ENCODE measurements at places on chromosomes 11 and 22.

GRCh38 chr11:128717516-128717915, 23.6 kb downstream of the FLI1 start:
- no peak for DNase-seq

DNA sequence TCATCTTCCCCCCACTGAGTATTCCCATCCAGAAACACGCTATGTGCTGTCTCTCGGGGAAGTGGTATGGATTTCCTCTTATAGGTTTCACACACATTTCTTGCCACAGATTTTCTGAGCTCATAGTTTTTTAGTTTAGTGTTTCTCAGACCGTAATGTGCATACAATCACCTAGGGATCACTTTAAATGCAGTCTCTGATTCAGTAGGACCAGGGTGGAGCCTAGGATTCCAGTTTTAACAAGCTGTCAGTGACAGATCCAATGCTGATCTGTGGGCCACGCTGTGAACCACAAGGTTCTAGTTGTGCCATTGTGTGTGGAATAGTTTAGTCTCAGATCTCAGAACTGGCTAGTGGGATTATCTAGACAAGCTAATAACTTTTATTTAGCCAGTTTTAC, 23.7 kb upstream of the CXCR5 start:
- DNase-seq, result no peak

DNA sequence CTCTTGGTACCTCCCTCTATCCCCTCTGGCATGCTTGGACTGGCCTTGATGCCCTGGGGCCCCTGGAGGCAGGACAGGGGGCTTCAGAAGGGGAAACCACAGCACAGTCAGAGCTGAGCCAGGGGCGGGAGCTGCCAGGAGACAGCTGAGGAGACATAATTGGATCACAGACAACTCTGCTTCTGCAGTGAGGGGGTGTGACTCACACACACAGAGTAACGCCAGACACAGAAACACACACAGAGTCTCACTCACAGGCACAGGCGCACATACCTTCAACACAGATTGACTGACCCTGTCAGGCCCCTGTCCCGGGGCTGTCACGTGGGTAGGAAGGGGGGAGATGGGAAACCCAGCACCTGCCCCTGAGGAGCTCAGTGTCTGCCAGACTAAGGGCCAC, 20.6 kb downstream of the STARD10 start:
- no peak for DNase-seq

DNA sequence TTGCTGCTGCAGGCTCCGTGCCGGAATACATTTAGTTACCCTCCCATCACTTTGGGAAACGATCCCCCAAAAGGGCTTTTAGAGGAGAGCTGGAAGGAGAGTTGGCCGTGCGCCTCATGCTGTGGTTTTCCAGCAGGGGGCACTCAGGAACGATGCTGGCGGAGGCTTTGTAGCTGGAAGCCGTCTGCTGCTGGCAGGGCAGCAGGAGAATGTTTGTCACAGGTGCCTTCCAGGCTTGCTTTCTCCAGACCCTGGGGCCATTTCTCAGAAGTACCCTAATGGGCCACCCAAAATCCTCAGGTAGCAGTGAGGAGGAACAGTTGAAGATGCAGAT, 30.0 kb upstream of the CABP7 start:
- no peak for DNase-seq

DNA sequence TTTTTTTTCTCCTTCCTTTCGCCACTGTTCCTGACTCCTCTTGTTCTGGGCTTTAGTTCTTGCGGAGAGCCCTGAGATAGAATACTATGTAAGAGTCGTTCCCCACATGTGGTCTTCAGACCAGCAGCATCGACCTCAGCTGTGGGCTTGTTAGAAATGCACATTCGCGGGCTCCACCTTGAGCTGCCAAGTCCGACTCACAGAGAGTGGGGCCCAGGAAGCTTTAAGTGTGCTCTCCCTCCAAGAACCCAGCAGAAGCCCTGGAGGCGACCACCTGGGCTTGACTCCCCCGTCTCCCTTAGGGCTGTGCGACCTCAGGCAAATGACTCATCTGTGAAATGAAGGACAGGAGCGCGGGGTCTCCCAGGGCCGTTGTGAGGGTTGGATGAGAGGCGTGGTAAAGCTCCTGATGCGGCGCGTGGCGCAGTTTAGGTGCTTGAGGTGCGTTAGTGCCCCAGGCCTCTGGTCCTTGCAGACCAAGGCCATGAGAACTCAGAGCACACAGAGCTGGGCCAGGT, 18.8 kb downstream of the SAMM50 start:
- no peak for DNase-seq

DNA sequence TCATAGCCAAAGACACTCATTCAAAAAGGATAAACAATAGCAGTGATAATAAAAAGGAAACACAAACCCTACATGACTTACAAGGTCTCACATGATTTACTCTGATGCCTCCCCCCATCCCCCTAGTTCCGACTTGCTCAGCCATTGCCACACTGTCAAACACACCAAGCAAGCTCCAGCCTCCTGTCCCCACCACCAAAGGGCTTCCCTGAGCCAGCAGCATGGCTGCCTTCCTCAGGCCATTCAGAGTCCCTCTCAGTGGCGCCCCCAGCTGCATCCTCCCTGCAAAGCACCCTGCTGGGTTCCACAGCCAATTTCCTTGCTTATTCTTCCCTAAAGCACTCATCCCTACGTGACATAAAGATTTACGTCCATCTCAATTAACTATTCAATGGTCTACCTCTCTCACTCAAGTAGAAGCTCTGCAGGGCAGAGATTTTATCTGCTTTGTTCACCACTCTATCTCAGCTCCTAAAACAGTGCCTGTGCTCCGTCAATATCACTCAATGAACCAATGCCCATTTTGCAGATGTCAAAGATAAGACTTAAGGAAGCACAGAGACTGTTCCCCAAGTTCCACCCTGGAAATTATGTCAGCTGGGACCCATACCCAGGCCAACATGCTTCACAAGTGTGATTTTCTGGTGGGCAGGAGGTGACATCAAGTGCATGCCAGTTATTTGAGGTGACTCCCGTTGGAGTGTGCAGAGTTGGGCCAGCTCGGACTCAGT, 106.9 kb downstream of the SYN3 start:
- DNase-seq, result no peak

GRCh38 chr11:90284171-90284570, 61.3 kb upstream of the CHORDC1 start:
- DNase-seq, result no peak

- no peak for DNase-seq
These were observed 122.5 kb upstream of the FGF3 start for GRCh38 chr11:69941546-69942332.

DNA sequence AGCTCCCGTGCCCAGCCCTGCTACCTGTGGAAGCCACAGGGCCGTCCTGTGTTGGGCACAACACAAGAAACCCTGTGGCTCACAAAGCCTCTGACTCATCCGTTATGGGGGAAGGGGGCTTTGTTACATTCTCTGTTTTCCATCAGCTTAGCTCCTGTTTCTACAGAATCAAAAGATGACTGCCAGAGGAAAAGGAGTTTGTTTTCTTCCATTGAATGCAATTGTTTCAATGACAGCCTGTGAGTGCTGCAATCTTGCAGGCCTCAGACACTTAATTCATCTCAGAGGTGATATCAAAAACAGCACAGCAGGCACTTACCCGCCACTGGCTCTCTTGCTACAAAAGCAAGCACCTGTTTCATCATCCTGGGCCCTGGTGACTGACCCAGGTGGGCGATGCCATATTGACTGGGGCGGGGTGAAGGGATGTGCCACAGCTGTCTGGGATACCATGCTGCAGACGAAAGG, 194.3 kb downstream of the OPCML start:
- no peak for DNase-seq

- DNase-seq, result no peak
These were observed 47.3 kb downstream of the QSER1 start for GRCh38 chr11:32939866-32940265.

DNA sequence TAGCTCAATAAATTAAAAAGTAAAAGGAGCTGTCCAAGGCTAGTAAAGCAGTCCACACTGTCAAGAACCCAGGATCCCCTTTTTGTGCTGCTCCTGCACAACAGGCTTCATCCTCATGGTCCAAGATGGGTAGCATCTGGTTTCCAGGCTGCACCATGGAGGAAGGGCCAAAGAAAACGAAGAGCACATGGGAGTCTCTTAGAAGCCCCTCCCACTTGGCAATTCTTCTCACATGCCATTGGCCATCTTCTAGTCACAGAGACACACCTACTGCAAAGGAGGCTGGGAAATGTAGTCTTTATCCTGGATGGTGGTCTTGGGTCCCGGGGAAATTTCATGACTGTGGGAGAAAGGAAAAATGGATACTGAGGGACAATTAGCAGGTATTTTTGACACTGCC, 37.8 kb downstream of the PRR5L start:
- DNase-seq, result no peak

DNA sequence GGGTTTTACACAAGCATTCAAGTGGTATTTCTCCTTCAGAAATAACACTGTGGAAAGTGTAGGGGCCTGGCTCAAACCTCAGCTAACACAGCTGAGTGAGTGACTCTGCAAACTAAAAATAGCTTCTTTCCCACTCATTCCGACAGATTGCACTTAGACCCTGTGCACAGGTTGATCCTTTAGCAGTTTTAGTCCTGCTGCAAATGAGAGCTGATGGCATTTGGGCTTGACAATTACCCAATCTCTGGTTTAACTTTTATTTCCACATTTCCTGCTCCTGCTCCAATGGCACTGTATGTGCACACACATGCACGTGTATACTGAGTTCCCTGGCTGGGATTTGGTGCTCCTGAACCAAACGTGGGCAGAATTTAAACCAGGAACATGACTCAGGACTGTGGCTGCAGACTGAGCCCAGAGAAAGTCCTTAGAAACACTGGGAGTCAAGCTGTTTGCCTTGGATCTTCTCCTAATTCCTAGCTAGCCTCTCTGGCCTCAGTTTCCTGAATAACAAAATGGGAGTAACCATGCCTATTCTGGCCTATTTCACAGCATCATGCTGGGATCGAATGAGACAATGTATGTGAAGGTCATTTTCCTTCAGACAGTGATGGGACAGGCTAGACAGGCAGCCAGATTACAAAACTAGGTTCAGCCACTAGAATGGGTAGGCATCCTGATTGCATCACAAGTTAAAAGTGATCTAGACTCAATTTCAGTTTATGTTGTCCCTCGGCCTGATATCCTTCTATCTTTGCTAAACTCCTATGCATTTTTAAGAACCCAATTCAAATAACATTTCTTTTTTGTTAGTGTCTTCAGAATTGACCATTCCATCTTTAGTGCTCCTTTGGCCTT, 58.2 kb downstream of the SERGEF start:
- no peak for DNase-seq

- no peak for DNase-seq
These were observed 1.8 kb downstream of the GALR3 start for GRCh38 chr22:37824674-37825641.

- DNase-seq, result no peak
These were observed 4.2 kb downstream of the AMPD3 start for GRCh38 chr11:10459029-10459970.

- no peak for DNase-seq
These were observed 3.3 kb upstream of the PICALM start for GRCh38 chr11:86072211-86072610.

DNA sequence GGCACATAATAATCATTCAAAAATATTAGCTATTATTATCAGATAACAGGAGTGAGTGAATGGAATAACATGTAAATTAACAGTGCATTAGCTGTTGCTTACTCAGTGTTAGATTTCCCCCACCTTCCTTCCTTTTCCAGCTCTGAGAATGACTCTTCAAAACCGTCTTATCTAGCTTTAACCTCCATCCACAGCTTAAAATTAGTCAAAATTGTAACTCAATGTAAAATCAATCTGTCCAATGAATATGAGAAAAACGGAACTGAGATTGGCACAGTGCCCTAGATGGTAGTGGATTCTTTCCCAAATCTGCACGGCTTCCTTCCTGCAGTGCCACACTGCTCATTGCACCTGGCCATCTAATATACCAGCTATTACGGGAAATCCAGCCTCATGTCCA, 156.8 kb upstream of the BDNF start:
- no peak for DNase-seq

- DNase-seq, result no peak
These were observed 17.7 kb downstream of the CD6 start for GRCh38 chr11:60989093-60989650.

DNA sequence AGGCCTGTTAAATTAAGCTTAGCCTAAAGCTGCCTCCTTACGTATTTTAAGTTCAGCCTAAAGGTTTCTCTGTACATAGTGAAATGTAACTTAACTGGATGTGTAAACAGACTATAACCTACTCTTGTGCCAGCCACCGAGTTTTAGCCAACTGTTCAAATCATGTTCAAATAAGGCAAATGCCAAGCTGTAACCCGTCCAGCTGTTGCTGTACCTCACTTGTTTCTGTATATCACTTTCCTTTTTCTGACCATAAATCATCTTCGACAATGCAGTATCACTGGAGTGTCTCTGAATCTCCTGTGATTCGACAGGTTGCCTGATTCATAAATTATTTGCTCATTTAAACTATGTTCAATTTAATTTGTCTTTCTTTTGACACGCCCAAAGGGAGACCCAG, 4.0 kb upstream of the PLAAT5 start:
- DNase-seq, result no peak

GRCh38 chr11:2118677-2119076, 20.5 kb downstream of the IGF2 start:
- DNase-seq, result no peak

- DNase-seq, result no peak
These were observed 287.3 kb upstream of the DDI1 start for GRCh38 chr11:103749158-103749557.

DNA sequence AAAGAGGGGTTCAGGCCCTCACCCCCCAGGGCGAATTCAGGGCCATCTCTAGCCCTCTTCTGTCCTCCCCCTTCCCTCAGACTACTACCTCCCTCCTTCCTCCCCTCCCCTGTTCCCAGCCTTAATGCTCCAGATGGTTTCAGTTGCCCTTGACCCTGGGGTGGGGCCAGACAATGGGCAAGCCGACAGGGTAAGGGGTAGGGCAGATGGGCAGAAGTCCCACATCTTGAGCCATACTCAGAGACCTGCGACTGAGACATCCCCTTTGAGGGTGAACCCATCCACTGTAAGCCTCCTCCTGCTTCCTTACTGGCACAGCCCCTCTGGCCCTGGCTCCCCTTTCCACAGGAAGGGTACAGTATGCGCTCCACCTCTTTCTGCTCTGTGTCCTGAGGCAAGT, 1.9 kb downstream of the RHBDD3 start:
- DNase-seq, result no peak

DNA sequence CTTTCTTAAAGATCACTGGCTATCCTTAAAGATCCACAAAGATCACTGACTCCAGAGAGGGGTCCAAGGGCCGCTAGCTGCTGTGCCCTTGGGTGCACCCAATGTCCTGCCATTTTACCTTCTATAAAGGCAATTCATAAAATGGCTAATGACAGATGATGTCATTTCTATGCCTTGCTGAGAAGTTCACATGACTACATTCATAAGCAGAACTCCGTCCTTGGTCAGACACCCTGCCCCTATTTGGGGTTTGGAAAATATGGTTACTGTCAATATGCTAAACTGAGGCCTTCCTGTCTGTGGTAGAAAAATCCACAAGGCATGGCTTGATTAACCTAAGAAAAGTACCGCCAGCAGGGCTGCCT, 60.9 kb upstream of the BMAL1 start:
- no peak for DNase-seq

DNA sequence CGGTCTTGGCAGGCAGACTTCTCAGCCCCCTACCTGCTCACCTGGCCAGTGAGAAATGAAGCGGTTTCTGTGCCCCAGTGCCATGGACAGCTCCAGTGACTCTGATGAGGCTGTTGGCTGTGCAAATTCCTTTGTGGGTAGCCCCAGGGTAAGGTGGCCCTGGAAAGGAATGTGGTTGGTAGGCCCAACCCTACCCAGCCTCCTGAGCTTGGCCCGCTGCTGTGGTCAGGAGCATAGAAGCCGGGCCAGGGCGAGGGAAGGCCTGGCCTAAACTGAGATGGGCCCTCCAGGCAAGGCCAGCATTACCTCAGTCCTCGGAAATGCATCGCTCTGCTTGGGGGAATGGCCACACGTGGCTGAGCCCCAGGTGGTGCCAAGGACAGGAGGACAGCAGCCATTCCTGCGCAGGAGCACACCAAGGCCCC, 16.9 kb downstream of the DAGLA start:
- DNase-seq, result no peak

Measured in BJ (cell line).